Prostate gland (tissue), 2 donors: ENCODE measurements at places on chromosomes 1 and 21.

GRCh38 chr1:156921053-156921529 lies 659 bp downstream of the LRRC71 start:
- DNase-seq: no peak

DNA sequence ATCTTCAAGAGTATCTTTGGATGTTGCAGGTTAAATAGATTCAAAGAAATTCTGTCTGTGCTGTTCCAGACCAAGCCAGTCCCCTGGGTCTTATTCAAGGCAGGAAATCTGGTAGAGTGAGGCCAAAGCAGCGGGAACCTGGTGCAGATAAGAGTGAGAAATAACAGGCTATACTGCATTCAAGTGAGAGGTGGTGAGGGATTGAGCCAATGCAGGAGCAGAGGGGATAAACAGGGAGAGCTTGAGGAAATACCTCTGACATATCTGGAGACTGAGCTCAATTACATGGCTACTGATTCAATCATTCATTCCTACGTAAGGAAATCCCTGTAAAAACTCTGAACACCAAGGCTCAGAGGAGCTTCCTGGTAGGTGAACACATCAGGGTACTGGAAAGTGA lies 17.2 kb upstream of the PSMA5 start:
- DNase-seq: no peak

GRCh38 chr1:56645677-56646305 lies 677 bp downstream of the PRKAA2 start:
- peak; percentile 19 for DNase-seq

DNA sequence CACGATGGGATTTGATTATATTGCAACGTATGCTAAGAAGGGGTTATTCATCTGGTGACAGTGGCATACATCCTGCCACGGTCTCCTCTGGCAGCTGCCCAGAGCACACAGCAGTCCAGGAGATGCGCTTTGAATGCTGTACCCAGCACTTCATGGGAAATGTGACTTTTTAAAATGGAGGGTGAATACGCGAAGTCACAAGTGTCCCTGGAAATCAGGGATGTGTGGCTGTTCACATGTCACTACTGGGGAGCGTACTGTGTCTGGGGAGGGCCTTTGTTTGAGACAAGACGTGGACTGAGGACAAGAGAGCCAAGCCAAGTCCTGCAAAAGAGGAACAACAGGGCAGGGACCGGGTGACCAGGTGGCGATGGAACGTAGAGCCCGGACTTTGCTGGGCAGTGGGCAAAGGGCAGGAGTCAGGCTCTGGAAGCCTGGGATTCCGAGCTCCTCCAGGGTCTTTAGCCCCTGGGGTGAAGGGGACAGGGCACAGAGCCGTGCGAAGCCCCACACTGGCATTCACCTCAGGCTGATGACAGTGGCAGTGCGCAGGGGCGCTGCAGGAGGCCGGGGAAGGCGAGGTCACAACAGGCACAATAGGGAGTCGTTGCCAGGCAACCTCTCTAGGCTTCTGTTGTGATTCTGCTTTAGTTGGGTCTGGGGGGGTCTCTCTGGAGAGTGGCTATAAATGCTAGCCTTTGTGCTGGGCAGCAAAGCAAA lies 11.4 kb upstream of the ZBTB21 start:
- DNase-seq: no peak

- DNase-seq: no peak
Observed at GRCh38 chr21:40638466-40639251, 208.3 kb downstream of the DSCAM start.

GRCh38 chr1:115327270-115327669 lies 10.8 kb downstream of the NGF start:
- DNase-seq: no peak

DNA sequence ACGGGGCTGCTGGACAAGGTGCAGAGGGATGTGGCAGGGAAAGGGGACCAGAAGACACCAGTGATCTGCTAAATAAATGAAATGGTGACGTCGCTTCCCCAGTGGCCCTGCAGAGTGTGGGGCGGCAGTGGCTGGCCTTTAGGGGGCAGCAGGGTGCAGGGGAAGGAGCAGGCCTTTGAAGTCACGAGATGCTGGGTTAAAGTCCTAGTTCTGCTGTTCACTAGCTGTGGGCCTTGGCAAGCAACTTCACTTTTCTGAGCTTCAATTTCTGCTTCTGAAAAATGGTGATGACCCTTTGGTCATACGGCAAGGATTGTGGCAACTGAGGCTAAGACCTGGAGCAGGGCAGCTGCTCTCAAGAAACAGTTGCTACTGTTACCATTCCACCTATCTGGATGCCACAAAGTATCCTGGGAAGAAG lies 9.2 kb upstream of the GALE start:
- DNase-seq: peak; percentile 42

DNA sequence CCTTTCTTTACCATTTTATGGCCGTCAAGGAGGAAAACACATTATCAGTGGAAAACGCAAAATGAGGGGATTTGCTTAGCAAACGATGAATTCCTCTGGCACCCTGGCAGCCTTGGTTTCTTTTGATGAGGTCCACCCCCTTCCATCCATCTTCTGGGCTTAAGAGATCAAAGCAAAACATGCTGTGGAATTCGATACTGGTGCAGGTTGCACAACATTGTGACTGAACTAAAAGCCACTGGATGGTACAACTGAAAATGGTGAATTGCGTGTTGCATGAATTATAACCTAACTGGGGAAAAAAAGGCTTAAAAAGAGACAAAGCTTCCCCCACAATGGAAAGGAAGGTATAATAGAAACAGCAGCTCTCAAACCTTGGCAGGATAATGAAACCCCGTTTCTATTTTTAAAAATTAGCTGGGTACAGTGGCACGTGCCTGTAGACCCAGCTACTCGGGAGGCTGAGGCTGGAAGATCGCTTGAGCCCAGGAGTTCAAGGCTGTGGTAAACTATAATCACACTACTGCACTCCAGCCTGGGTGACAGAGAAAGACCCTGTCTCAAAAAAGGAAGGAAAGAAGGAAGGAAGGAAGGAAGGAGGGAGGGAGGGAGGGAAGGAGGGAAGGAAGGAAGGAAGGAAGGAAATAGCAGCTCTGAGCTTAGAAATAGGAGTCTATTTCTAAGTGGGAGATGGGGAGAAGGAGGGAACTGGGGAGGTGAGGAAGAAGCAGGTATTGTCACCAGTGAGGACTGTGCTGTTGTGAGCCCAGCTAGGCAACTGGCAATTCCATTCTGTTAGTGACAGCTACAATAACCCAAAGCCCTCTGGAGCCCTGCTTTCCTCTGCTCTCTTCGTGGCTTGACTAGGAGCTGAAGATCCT lies 29.0 kb upstream of the LGALS8 start:
- no peak for DNase-seq

DNA sequence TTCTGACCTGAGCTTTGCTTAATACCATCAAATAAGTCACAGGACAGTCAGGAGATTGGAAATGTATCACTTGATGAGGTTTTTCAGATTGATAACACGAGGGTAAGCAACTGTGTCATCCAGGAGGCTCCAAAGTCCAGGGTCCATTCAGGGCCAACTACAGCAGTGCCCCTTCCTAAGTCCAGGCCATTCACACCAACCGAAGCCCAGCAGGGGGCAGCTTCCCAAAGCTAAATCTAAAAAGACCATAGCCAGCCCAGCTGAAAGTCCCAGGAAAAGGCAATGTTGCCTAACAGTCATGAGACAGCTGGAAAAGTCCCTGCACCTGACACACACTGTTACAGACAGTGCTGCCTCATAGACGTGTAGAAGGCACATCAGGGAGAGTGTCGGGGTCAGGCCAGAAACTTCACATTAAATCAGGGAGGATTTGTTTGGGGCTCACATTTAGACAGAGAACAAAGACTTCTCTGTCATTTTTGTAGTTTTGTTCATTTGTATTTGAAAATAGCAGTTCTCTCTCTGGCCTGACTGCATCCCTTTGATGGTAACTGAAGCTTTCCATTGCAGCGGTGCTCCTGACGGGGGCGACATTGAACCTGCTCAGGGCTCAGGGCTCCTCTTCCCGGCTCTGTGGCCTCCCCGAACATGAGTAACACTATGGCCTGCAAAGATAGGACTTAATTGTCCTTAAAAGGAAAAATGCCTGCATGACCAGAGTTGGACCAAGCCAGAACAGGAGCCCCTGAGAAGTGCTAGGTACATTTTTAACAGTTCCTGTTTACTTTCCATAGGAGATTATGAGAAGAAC lies 200.4 kb downstream of the NRIP1 start:
- peak; percentile 57 for DNase-seq

- DNase-seq: no peak
Observed at GRCh38 chr1:150142083-150142482, 7.6 kb upstream of the PLEKHO1 start.

- DNase-seq: no peak
Observed at GRCh38 chr1:172162236-172162635, 258.2 kb upstream of the C1orf105 start.

GRCh38 chr1:215584389-215584788 lies 17.3 kb downstream of the KCTD3 start:
- DNase-seq: no peak

- DNase-seq: peak; percentile 81
Observed at GRCh38 chr1:42966688-42967612, 8.3 kb upstream of the SLC2A1 start.

DNA sequence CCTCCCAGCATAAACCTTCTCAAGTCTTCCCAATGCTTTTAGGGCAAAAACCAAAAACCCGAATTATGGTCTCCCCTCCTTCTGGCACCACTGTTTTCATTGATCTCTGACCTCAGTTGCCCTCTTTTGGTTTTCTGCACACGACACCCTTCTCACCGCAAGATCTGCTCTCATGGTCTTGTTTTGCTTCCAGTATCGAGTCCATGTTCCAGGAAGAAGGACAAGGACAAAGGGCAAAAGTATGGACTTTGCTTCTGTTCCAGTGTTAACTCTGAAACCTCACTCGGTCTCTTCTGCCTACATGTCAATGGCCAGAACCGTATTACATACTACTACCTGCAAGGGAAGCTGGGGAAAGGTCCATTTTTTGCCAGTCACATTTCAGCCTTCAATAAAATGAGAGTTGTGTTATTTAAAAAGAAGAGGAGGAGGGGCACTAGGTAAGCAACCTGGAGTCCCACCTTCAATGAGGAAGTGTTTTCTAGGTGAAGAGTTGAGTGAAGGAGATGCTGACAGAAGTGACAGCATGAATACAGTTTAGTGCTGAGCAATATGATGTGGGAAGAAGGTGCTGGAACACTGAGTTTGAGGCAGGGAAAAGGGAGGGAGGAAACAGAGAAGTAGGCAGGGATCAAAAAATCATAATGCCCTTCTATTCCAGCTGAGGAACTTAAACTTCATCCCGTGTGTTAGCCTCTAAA lies 183.4 kb downstream of the FGGY start:
- DNase-seq: no peak

DNA sequence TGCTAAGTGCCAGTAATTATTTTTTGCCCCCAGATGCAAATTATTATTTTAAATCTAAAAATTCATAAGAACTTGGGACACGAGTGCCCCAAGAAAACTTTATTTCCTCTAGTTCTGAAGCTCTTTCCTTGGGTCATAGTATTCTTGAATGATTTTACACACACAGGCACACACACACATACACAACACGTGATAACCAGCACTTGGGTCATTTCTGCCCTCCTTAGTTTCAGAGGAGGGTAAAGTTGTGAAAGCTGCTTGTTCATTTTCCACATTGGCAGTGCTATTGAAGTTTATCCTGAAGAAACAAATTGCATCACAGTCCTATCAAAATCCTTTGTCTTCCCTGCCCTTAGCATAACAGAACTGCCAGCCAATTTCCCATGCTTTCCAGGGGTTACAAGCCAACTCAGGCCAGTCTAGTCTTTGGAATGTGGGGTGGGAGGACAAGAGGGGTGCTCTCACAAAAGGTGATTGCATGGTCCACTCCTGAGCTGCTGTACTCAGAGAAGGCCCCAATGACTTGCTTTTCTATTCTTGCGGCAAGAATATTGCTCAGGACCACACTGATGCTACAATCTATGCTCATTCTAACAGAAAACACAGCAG lies 98.5 kb upstream of the POGK start:
- no peak for DNase-seq

DNA sequence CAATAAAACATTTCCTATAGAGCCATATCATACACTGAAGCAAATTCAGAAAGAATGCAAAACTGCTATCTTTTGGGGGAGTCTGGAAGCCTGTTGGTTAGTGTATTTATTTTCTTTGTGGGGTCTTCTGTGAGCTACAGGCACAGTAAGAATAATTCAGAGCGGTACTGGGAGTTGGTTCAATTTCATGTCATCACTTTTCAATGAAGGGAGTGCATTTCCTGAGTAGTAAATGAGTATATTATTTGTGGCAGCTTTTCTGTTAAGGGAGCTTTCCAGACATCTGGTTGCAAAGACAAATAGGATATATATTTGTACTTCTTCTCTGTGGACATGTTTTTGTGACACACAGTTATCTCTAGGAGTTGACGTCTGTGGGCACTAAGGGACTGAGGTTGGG lies 130.6 kb downstream of the HUNK start:
- no peak for DNase-seq

- DNase-seq: no peak
Observed at GRCh38 chr1:24091971-24092482, 19.9 kb downstream of the MYOM3 start.

- DNase-seq: no peak
Observed at GRCh38 chr21:37909936-37910335, 6.3 kb downstream of the KCNJ6 start.

- DNase-seq: no peak
Observed at GRCh38 chr1:233540816-233541215, 73.1 kb upstream of the KCNK1 start.

- DNase-seq: no peak
Observed at GRCh38 chr1:68015369-68015768, 35.1 kb downstream of the DIRAS3 start.

- DNase-seq: peak; percentile 23
Observed at GRCh38 chr1:116504308-116505156, 66.3 kb downstream of the CD58 start.

DNA sequence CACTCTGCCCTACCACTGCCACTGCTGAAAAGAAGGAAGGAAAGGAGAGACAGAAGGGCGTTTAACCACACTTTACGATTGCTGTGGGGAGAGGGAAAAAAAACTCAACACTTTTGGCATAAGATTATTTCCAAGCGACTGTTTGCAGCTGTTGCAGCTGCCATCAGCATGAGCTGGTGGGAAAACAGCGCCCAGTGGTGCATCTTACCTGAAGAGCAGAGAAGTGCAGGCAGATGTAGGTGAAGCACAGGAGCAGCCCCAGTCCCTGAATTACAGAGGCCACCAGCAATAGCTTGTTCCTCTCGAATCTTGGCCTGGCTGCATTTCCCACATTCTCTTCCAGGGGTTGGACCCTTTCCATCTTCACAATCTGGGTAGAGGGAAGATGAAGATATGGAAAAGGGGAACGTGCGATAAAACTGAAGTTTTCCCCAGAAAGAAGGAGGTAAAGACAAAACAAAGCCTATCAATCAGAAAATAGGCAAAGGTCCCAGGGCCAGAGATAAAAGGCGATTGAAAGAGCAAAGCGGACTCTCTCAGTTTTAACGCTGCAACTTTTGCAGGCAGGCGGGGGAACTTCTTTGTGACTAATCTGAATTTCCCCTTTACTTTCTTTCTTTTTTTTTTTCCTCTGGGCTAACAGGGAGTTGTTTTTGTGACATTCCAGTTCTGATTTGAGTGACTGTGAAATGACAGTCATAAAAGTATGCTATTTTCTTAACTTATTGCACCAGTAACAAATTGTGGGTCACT lies at the start of gene TNFSF4:
TNFSF4 (minus strand) TSS at position 516 of the 753 bp plus-strand sequence; CDS start at position 361, 155 bp downstream.
- no peak for DNase-seq

GRCh38 chr1:228022571-228023293 lies 15.9 kb downstream of the WNT3A start:
- no peak for DNase-seq
